Heart right ventricle (tissue), 16 donors: ENCODE measurements at places on chromosomes 11 and 22.

- no peaks in the 10 kb centered on the region for H3K27me3 ChIP-seq
- no peak for DNase-seq
- no peaks in the 10 kb centered on the region for H3K36me3 ChIP-seq
- no peak overlapping the region for H3K4me3 ChIP-seq
- H3K4me1 ChIP-seq = peaks cover 33% of the 10 kb centered on the region
These were observed 124.7 kb downstream of the ME3 start for GRCh38 chr11:86547727-86548126.

DNA sequence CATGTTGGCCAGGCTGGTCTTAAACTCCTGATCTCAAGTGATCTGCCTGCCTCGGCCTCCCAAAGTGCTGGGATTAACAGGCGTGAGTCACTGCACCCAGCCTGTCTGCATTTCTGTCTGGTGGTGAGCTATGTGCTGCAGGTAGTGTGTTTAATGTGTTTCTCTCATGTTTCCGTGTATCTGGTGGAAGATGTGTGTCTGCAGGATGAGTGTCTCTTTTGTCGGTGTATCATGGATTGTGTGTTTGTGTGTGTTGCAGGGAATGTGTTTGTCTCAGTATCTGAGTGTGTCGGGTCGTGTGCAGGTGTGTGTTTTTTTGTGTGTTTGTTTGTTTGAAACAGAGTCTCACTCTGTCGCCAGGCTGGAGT is 16.1 kb downstream of the SCARF2 start:
- no peak for DNase-seq
- no peak overlapping the region for H3K27ac ChIP-seq
- H3K4me1 ChIP-seq = peaks cover 14% of the 10 kb centered on the region
- H3K4me3 ChIP-seq = no peak overlapping the region
- H3K27me3 ChIP-seq = peaks cover 27% of the 10 kb centered on the region

GRCh38 chr22:43393844-43394474 is 17.9 kb upstream of the MPPED1 start:
- no peak overlapping the region for H3K27ac ChIP-seq
- H3K4me1 ChIP-seq = no peaks in the 10 kb centered on the region
- H3K4me3 ChIP-seq = no peak overlapping the region
- no peaks in the 10 kb centered on the region for H3K27me3 ChIP-seq
- DNase-seq = no peak

- H3K27me3 ChIP-seq = no peaks in the 10 kb centered on the region
- no peak overlapping the region for H3K4me3 ChIP-seq
- H3K4me1 ChIP-seq = peaks cover 28% of the 10 kb centered on the region
- no peak overlapping the region for H3K27ac ChIP-seq
These were observed 517.3 kb downstream of the SOX6 start for GRCh38 chr11:15839061-15839460.

DNA sequence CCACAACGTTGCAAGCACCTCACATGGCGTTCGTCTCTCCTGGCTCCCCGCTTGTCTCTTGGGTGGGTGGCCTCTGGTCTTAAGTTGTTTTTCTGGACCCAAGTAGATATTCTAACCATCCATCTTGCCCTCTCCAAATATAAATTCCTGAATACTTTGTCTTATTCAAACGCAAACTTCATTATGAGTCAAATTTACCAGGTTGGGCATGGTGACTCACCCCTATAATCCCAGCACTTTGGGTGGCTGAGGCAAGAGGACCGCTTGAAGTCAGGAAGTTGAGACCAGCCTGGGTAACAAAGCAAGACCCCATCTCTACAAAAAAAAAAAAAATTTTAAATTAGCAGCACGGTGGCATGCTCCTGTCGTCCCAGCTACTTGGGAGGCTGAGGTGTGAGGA is 5.1 kb upstream of the IGSF9B start:
- no peak overlapping the region for H3K4me3 ChIP-seq
- no peaks in the 10 kb centered on the region for H3K27me3 ChIP-seq
- H3K27ac ChIP-seq = no peak overlapping the region
- no peak for DNase-seq

DNA sequence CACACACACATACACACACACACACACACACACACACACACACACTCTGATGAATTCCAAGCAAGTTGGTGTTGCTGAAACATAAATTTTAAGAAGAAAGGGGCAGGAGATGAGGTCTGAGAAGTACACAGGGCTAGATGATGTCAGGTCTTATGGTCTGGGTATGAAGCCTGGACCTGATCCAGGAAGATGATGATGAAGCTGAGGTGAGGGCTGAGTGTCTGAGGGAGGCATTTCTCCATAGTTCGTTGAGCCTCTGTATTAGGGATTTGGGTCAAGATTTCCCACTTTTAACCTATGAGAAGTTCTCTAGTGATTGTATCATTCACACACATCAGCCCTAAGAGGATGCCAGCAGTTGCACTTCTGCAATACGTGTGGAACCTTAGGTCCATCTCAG is 32.6 kb downstream of the KREMEN1 start:
- no peaks in the 10 kb centered on the region for H3K36me3 ChIP-seq
- no peaks in the 10 kb centered on the region for H3K27me3 ChIP-seq
- no peak for DNase-seq
- no peak overlapping the region for H3K27ac ChIP-seq

DNA sequence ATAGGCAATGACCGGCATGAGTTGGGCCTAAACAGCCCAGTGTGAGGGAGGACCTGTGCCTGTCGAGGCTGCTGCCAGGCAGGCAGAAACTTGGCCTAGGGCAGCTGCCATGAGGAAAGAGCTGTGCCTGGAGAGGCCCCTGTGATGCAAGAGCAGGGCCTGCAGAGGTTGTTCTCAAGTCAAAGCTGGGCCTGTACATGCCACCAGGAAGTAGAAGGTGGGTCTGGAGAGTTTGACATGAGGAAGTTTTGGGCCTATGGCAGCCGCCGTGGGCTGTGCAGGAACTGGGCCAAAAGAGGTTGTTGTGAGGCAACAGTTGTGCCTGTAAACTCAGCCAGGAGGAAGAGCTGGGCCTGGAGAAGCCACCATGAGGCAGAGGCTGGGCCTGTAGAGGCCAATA is 43.2 kb downstream of the OR4C45 start:
- no peak overlapping the region for H3K4me3 ChIP-seq
- no peaks in the 10 kb centered on the region for H3K36me3 ChIP-seq
- no peaks in the 10 kb centered on the region for H3K4me1 ChIP-seq
- H3K27me3 ChIP-seq = no peaks in the 10 kb centered on the region

- no peaks in the 10 kb centered on the region for H3K27me3 ChIP-seq
- H3K4me3 ChIP-seq = no peak overlapping the region
- H3K27ac ChIP-seq = no peak overlapping the region
- H3K36me3 ChIP-seq = no peaks in the 10 kb centered on the region
- no peaks in the 10 kb centered on the region for H3K4me1 ChIP-seq
These were observed 29.7 kb upstream of the EMSY start for GRCh38 chr11:76415073-76415472.

DNA sequence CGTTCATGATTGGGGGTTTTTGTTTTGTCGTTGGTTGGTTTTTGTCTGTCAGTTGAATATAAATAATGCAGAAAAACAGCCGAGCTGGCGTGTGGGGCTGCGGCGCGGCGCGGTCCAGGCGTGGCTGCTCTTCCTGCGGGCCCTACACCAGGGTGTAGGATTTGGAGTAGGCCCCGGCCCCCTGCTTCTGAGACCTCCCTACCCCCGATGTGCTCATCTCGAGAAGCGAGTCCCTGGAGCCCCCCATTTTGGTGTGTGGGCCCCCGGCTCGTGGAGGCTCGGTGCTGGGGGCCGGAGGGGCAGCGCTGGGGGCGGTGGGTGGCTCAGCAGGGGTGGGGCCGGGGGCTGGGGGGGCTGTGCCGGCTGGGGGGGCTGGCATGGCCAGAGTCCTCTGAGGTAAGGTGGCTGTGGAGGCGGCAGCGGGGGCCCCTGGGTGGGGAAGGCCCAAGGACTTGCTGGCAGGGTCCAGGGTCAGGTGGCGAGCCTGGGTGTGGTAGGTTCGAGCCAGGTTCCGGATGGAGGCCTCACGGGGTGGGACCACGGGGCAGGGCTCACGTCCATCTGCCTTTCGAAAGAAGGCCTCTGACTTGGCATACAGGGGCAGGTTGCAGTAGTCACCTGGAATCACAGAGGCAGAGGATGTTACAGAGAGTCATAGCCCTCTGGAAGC is 100.7 kb downstream of the CEP164 start:
- no peak overlapping the region for H3K27ac ChIP-seq
- H3K4me3 ChIP-seq = no peak overlapping the region
- no peak for DNase-seq
- no peaks in the 10 kb centered on the region for H3K27me3 ChIP-seq
- no peaks in the 10 kb centered on the region for H3K4me1 ChIP-seq
